HTR-8/SVneo (cell line): ENCODE measurements at places on chromosomes 6 and 20.

DNA sequence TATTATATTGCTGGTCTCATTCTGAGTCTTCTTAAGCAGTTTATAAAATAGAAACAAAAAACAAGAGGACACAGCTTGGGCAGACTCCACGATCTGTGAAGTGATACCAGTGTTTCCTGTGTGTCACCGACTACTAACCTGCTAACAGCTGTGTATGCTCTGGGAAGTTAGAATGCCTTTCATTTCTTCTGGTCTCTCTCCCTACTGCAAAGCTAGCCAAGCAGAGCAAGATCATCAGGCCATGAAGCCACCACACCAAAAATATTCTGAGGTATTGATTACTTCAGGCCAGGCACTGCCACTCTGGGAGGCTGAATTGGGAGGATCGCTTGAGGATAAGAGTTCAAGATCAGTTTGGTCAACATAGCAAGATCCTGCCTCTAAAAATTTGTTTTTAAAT is 46.9 kb upstream of the SMIM29 start:
- DNase-seq: no peak

GRCh38 chr6:13181393-13181792 is 146.9 kb downstream of the TBC1D7 start:
- no peak for DNase-seq

- DNase-seq: no peak
These were observed 132.2 kb upstream of the NOX3 start for GRCh38 chr6:155587817-155588216.

DNA sequence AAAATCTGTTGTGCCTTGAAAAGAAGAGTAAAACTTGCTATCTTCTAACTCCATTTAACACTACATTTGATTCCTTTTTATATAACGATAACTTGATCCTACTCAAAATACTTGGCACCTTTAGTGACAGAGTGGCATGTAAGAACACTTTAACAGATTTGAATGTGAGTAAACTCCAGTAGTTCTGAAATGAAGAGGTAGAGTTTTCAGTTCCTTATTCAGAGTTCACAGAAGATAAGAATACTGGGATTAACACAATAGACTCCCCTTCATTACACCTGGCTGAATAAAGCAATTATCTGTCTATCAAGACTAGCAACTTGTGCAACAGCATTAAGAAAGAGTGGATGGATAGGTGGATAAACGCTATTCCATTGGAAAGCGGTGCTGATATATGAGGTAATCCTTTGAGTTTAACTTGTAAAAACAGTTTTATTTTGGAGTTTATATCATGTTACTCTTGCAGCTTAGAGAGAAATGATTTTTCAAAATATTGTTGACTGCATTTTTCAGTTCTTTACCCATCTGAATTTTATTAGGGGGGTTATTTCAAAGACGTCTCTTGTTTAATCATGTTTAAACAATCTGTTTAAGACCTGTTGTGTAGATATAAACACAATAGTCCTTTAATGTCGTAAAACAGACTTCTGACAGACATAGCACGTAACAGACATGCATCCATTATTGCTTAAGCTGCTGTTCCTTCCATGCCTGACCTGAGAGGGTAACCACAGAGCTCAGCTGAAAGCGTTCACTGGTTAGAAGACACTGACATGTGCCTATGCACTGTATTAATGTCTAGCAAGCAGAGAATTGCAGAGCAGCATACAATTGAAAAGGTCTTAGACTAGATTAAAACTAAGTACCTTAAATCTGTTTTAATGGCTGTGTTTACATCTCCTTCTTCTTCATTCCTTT is 102.4 kb upstream of the SUPT3H start:
- no peak for DNase-seq

DNA sequence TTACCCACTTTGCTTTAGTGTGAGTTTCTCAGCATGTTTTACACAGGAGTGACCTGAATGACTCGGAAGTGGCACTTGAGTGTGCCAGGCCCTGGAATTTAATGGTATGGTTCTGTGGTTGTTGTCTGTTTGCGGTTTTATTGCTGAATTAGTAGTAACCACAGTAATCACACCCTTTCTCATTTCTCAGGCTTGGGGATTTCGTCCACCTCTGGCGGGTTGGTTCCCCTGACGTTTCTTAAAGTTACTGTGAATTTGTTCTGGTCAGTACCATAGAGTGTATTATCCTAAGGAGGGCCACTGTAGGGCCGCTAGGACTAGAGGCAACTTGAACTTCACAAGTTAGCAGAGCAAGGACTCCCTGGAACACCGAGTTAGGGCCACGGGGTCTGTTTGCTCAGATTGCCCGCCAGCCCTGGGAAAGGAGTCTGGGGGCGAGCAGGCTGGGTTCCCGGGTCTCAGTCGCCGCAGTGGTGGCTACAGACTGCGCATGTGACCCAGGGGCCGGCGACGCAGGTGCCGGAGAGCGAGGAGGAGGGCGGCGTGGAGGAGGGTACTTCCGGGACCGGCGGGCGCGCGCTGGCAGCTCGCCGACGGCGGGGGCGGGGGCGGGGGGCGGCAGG is 546 bp upstream of the KLHL32 start:
- DNase-seq: peak; percentile 2

- DNase-seq: no peak
These were observed 19.9 kb downstream of the TGM2 start for GRCh38 chr20:38144974-38145728.

DNA sequence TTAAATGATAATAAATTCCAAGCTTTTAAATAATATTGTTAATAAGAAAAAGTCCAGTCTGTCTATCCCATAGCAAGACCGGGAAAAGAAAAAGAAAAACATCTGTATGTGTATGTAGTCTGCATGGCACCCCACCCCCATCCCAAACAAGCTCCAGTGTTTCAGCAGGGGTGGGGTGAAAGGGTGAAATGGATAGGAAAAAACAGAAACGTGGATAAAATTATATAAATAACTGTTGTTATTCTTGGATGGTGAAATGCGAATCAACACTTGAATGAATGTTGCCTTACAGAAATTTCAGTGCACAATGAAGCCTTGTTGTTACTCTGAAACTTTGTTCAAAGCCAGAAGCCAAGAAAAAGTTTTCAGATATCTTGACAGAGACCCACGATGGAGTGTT is 31.4 kb downstream of the HAO1 start:
- DNase-seq: no peak

DNA sequence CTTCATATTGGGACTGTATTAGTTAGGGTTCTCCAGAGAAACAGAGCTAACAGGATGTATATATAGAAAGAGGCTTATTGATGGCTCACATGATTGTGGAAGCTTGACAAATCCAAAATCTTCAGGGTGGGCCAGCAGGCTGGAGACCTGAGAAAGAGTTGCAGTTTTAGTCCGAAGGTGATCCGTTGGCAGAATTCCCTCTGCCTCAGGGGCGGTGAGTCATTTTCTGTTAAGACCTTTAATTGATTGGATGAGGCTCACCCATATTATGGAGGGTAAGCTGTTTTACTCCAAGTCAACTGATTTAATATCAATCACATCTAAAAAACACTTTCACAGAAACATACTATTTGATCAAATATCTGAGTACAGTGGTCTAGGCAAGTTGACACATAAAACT is 113.6 kb downstream of the FLRT3 start:
- no peak for DNase-seq

DNA sequence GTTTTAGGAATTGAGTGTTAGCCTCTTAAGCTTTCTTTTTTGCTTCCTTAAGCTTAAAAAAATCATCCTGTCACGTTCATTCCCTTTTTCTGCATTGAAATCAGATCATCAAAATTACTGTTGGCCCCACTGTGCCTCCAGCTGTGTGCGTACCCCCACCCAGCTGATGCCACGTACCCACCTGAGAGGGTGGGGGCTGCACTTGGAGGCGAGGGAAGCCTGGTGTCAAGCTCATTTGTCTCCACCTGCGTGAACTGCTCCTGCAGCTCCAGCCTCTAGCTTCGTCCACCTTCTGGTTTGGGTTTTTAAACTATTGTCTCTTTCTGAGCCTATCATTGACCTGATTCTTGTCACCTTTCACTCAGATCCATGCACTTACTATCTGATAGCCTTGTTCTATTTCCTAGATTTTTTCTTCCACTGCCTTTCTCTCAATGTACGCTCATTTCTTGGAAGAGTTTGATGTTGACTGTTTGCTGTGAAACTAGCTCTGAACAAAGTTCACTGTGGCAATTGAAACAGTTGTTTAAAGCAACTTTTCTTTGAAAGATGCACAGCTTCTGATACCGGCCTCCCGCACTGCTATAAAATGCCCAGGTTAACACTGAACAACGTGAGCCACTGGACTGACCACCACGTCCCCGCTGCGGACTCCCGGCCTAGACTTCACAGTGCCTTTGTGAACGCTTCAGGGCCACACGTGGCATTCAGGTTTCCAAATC is 30.0 kb upstream of the IRF4 start:
- DNase-seq: no peak

GRCh38 chr6:148347441-148348054 is 4.9 kb downstream of the SASH1 start:
- DNase-seq: no peak

- no peak for DNase-seq
These were observed 1.3 kb downstream of the CBLN4 start for GRCh38 chr20:56004007-56004406.

DNA sequence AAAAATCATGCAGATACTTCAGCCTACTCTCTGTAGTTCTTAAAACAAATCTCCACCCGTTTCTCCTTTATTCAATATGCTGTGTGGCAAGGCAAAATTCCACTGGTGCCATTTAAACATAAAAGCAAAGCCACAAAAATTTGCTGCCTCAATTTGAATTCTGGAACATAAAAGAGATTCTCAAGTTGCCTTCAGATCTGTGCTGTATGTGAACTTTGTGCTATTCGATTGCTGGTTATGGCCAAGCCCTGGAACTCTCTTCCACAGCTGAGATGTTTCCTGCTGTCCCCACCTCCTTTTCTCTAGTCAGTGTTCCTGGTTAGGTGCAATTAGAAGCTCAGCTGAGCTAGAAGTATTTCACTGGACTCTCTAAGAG is 395.3 kb upstream of the BTBD3 start:
- DNase-seq: no peak

DNA sequence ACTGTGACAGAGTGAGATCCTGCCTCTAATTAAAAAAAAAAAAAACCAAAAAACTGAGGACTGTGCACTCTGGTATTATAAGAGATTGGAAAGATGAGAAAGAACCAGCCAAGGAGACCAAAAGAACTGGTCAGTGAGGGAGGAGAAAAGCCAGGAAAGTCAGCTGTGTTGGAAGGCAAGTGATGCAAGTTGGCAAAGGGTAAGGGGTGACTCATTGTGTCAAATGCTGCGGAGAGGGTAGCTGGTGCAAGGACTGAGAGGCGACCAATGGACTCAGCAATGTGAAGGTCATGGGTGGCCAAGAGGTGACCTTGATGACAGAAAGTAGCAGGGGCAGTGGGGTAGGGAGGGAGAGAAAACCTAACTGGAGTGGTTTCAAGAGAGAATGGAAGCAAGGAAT is 27.4 kb upstream of the LRRN4 start:
- DNase-seq: no peak

- DNase-seq: no peak
These were observed 17.5 kb downstream of the ZC3H12D start for GRCh38 chr6:149467265-149467664.

GRCh38 chr20:39225536-39225935 is 263.4 kb downstream of the DHX35 start:
- DNase-seq: no peak

- DNase-seq: no peak
These were observed 110.6 kb downstream of the MAP7 start for GRCh38 chr6:136439514-136440190.

DNA sequence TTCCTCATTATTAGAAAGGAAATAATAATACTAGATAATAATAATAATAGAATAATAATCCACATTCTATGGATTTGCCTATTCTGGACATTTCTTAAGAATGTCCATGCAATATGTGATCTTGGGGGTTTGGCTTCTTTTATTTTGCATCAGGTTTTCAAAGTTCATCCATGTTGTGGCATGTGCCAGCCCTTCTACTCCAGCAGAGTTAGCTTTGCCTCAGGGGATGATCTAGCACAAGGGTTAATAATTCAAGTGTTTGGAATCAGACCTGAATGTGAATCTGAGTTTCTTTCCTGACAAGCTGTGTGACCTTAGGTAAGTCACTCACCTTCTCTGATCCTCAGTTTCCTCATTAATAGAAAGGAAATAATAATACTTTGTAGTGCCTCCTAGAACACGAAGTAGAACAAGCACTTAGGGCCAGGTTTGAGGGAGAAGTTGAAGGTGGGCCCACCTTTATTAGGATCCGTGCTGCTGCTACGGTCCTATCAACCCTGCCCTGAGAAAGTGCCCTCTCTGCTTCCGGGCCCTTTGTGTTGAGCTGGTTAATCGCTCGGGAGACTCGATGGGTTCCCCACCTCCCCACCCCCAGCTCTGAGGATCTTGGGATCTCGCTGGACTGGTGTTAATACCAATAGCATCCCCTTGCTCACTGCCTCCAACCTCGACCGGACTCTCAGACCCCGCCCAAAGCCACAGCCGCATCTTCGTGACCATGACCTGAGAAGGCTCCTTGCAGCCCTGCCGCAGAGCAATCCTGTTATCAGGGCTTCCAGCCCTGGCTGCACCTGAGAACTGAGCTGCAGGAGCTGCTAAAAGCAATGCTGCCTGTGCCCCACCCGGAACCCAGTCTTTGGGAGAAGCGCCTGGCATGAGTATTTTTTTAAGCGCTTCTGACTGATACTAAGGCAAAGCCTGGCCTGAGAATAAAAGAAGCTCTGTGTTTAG is 26.9 kb downstream of the RBM38 start:
- no peak for DNase-seq

DNA sequence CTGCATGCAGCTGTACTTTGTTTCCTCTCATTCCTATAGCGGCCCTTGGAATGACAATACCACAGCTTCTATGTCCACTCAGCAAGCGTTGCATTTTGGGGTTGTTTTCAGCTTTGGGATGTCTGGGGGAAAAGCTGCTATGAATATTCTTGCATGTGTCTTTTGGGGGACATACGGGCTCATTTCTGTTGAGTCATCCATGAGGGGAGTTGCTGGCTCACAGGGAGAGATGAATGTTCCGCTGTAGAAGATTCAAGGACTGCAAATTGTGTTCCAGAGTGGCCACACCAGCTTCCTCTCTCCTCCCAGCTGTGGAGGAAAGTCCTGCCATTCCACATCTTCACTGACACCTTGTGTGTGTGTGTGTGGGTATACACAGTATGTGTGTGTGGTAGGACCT is 43.3 kb downstream of the TGM2 start:
- no peak for DNase-seq

- no peak for DNase-seq
These were observed 69.1 kb downstream of the ELOVL4 start for GRCh38 chr6:79878142-79878748.

DNA sequence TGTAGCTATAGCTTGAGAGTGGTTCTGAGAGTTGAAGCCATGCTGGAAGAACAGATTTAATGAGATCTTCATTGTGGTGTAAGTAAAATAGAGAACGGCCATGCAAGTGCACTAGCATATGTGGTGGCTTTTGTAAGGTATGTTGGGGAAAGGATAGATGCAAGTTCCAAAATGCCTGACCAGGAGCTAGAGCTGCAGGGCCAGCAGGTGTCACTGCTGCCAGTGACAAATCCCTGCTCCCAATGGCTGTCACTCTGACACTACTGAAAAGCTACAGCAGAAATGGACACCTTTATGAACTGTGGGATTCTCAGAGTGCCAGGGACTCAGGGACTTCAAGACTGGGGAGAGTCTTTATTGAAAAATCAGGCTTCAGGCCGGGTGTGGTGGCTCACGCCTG is 23.1 kb upstream of the VIP start:
- DNase-seq: no peak

- DNase-seq: no peak
These were observed 175.4 kb upstream of the KCNQ5 start for GRCh38 chr6:72446430-72446829.
